ENCODE measurements at places on chromosomes 12 and 14. TPM values are rescaled to one million over a fixed set of nuclear protein-coding genes. Genes with fewer than 3 reads are reported as not detected.
A peak's percentile ranks its signal among the peaks of the same experiment; 100 is the strongest.

DNA sequence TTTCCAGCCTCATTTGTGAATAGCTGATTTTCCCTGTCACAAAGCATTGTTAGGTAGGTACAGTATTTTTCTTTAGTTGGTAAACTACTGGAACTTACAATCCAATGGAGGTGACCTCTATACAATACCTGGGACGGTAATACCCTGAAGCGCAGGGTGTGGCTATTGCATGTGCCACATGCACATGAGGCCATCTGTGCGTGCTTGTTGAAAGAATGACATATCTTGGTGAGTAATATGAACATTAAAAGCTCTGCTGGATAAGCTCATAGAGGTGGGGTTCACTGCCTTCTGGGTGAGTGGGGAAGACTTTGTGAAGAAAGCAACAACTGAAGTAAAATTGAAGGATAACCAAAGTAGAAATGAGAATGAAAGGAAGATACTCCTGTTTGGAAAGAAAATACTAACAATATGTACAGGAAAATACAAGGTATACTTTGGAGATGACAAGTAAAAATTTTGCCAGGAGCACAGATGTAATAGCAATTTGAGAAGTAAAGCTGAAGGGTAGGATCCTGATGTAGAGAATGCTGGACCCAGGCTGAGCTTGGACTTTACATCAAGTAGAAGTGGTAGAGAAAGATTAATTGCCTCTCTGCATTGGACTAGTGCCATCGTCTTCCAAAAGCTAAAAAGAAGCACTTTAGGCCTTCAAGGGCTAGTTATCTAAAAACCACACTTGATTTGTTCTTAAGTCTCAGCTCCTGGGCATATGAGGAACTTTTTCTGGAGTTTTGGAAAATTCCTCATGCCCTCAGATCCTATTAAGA is 97.1 kb downstream of the SLC38A6 start:
- no peak for DNase-seq

- no peak for DNase-seq
Observed at GRCh38 chr14:55884819-55885218, 233.4 kb upstream of the PELI2 start.

GRCh38 chr12:81245907-81246570 is 168.2 kb downstream of the ACSS3 start:
- DNase-seq = no peak

- peak; percentile 28 for DNase-seq
Observed at GRCh38 chr12:122190842-122191668, 8.1 kb downstream of the LRRC43 start.

GRCh38 chr14:35353409-35354172 is 51.0 kb downstream of the NFKBIA start:
- no peak for DNase-seq

GRCh38 chr12:64265839-64266238 is 43.7 kb upstream of the KICS2 start:
- DNase-seq = no peak

DNA sequence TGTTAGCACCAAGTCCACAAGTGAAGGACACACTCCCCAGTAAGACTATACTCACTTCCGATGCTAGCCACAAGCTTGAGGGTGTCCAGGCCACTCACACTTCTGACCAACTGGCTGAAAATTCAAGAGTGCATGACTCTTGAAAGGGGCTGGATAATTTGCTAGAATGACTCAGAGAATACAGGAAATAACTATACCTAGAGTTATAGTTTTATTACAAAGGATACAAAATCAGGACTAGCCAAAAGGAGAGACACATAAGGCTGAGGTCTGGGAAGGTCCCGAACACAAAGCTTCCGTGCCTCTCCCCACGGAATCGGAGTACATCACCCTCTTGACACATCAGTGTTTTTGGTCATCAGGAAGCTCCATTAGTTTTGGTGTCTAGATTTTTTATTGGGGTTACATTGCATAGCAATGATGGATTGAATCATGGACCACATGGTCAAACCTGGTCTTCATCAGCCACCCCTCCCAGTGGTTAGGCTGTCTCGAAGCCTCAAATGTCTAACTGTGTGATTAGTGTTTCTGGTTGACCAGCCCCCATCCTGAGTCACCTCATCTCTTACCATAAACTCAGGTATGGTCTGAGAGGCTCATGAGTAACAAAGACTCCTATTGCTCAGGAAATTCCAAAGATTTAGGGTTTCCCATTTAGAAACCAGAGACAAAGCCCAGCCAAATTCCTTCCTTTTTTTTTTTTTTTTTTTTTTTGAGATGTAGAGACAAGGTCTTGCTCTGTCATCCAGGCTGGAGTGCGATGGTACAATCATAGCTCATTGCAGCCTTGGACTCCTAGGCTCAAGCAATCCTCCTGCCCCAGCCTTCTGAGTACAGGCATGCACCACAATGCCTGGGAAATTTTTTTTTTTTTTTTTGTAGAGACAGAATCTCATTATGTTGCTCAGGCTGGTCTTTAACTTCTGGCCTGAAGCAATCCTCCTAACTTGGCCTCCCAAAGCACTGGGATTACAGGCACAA is 472.0 kb upstream of the TBX3 start:
- DNase-seq = no peak

GRCh38 chr14:57871459-57872080 is 5.7 kb upstream of the SLC35F4 start:
- DNase-seq = no peak

DNA sequence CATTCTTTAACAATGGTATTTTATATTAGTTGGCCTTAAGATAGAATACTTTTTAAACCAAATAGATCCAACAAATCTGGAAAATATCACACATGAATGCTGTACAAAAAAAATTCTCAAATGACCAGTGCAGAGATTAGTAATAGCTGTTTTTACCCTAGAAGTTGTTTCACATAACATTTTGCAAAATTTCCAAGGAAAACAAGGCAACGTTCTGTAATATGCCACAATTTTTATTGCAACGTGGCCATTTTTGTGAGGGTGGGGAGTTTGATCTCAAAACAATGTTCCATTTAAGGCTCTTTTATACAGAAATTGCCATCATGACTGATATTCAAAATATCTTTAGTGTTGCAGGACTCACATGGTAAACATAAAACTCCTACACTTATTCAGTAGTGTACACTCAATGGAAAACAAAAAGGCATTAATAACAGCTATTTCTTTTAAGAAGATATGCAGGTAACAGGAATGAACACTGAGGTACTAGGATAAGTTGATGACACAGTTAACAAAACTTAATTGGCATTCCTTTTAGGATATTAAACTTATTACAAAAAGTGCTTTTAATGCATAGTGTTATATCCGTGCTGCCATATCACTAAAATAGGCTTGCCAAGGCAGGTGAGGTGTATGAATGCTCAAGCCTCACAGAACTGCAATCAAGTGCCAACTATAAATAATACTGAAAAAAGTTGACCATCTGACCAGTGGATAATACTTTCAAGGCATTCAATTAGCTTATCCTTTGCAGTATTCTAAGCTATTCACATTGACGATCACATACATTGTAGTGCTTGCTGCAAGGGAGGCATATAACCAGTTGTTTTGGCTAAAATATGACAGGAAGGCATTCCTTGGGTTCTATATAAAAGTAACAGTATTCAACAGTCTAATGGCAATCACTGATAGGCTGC is 2.3 kb downstream of the CFL2 start:
- DNase-seq = no peak

- DNase-seq = no peak
Observed at GRCh38 chr14:51792809-51793208, 67.6 kb upstream of the GNG2 start.

DNA sequence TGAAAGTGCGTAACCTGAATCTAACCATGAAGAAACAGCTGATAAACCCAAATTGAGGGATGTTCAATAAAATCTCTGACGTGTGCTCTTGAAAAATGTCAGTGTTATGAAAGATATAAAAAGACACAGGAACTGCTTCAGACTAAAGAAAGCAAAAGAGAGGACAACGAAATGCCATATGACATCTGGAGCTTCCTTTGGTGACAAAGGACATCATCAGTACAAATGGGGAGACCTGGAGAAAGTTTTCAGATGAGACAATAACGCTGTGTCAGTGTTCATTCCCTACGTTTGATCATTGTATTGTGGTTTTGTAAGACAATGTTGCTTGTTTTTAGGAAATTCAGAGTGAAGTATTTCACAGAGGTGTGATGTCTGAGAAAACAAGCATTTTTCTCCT is 125.9 kb upstream of the MAP1LC3B2 start:
- DNase-seq = no peak

- DNase-seq = no peak
Observed at GRCh38 chr12:28137414-28137813, 52.8 kb upstream of the CCDC91 start.

- no peak for DNase-seq
Observed at GRCh38 chr12:127494961-127495915, 771.7 kb upstream of the TMEM132C start.

DNA sequence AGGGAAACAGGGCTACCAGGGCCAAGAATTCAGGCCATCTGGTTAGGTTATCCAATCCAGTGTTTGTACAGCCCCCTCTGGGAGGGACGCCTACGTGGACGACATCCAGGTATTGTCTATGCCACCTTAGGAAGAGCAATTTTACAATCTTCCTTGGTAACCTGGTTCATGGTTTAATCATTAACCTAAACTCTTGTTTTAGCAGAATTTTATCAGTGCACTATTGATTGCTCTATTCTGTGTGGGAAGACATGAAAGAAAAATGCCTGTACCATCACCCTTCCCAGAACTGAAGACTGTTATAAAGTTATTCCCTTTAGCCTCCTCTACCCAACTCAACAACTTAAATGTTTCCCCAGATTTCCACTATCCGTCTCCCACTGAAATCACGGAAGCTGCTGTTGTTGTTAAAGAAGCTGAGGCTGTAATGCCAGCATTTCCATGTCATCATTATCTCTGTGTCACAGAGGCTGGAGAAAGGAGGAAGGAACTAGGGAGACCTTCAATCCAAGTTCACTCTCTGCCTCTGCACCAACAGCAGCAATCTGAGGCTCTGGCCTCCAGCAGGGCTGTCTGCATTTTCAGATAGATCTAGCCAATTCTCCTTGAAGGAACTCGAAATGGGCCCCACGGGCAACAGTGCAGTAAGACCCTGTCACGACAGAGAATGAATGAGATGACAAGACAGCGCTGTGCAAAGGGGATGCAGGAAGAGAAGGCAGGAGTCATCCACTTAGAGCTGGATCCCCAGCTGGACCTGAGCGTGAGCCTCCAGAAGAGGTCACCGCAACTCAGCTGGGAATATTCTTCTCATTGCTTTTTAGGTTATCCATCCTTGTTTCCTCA is 183.4 kb upstream of the GZMB start:
- no peak for DNase-seq

DNA sequence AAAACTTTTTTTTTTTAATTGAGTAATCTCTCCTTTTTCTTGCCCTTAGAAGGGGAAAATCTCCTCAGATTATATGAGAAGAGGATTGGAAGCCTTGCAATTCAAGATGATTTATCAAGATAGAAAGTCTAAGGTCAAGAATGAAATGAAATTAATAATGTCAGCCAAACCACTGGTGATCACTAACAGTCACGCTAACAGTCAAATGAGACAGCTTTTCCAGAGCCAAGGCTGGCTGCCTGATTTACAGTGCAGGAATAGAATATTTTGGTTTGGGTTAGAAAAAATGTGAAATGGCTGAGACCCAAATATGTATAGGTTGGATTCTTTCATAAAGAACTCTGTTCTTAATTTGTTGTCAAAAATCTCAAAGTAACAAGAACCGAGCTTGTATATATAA is 204.3 kb downstream of the PPM1H start:
- DNase-seq = no peak

GRCh38 chr14:76080025-76080424 is 71.7 kb upstream of the GPATCH2L start:
- no peak for DNase-seq

- no peak for DNase-seq
Observed at GRCh38 chr12:68393417-68393816, 61.3 kb upstream of the MDM1 start.

GRCh38 chr14:96746101-96746500 is 51.1 kb upstream of the VRK1 start:
- DNase-seq = no peak

DNA sequence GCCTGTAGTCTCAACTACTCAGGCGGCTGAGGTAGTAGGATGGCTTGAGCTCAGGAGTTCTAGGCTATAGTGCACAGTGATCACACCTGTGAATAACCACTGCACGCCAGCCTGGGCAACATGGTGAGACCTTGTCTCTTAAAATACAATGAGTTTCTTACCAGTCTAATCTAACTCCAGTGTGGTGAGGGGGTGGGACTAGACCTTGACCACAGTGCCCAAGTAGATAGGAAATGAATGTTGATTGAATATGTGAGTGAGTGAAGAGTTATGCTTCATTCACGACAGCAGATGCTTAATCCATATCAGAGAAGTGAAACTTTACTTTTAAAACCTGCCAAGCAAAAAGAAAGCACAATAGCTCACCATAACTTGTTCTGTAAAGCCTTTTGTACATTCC is 11.2 kb upstream of the AK7 start:
- no peak for DNase-seq

DNA sequence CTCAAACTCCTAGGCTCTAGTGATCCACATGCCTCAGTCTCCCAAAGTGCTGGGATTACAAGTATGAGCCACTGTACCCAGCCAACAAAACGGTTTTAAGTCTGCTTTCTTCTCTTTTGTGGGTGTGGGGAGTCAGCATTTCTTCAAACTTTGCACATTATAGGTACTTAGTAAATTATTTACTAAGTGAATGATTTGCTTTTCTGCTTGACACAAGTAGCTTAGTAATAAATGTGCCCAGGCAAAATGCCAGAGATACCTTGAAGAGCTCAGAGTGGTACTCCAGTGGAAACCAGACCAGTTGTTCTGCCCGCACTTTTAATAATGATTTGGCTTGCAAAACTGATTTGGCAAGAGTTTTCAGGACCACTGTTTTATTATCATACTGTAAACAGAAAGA is 15.0 kb downstream of the DEPDC4 start:
- no peak for DNase-seq

GRCh38 chr12:105622220-105622619 is 291.7 kb downstream of the C12orf75 start:
- no peak for DNase-seq

FOXA1 gene
- 9.0 TPM for total RNA-seq

LRP1-AS gene
- total RNA-seq = not detected

KCNK13 gene
- 0.12 TPM for total RNA-seq

TMEM132C gene
- total RNA-seq = 2.0 TPM

SELPLG gene
- 2.1 TPM for total RNA-seq

GZMH gene
- not detected for total RNA-seq

ADGRD1 gene
- 9.3 TPM for total RNA-seq

MMP19 gene
- 9.0 TPM for total RNA-seq

FGD4 gene
- total RNA-seq = 40.0 TPM

ATP5F1B gene
- total RNA-seq = 360 TPM

LALBA gene
- total RNA-seq = not detected

PMEL gene
- 17.2 TPM for total RNA-seq

SLC38A4 gene
- 0.53 TPM for total RNA-seq

CDK2 gene
- total RNA-seq = 18.3 TPM
